ENCODE measurements at places on chromosomes 5 and 9.

- DNase-seq: no peak
Measured at GRCh38 chr5:18850216-18850615, 1137.8 kb downstream of the CDH18 start.

DNA sequence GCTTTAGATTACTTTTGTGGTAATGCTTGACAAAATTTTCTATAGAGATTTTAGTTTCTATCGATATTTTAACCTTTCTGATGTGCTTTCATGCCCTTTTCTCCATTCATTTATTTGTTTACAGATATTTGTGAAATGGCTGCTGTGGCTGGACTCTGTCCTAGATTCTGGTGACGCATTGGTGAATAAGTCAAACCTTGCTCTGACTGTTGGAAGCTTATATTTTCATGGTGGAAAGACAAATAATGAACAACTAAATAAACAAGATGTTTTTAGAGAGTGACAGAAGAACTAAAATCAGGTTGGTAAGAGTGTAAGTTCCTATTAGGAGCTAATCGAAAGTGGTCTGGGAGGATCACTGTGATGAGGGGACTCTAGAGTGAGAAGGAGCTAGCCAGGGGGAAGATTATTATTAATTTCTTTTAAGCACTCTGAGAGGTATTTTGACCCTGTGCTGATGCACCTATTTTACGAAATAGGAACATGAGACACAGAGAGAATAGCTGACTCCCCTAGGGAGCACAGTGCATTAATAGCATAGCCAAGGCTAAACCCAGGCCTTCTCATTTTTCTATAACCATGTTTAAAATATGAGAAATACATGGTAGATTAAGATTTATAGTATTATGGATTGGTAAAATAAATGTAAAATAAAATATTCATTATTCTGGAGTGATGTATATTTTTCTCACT, 411.9 kb upstream of the ARRDC3 start:
- DNase-seq: no peak

DNA sequence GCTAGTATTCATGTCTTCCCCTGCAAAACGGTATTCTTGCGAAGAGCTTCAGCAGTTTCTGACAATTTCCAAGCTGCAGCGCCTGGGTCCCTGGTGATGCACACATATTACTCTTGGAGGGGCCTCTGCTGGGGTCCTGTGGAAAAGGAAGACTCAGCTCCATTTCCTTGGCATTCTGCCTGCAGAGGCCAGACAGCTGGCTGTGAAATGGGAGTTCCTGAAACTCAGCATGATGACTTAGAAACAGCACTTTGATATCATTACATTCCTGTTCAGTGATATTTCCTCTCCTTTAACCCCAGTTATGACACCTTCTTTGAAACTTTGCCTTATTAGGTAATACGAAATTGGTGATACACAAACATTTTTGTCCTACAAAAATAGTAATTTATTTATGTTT, 98.5 kb downstream of the APBA1 start:
- no peak for DNase-seq

DNA sequence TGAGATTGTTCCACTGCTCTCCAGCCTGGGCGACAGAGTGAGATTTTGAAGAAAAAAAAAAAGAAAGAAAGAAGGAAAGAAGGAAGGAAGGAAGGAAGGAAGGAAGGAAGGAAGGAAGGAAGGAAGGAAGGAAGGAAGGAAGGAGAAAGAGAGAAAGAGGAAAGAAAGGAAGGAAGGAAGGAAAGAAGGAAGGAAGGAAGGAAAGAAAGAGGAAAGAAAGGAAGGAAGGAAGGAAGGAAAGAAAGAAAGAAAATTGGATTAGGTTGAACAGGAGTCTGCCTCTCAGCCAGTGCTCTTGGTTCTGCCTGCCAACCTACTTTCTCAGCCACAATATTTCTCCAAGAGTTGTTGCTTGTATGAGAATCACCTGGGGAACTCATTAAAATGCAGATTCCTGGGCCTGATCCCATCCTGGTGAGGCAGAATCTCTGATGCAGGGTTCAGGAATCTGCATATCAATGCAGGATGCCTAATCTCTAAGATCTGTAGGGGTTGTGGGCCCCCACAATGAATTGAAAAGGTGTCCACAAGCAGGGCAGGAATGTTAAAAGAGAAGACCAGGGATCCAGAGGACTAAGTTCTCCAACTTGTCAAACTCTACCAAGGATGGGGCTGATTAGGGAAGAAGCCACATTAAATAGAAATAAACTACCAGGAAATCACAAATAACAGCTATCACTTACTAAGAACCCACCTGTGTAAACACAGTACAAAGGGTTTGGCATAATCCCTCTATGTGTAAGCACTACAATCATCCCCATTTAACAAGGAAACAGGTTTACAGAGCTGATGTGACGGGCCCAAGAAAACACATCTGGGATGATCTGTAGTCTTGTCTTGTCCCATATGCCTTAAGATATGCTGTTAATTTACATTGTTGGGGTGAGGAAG, 23.4 kb upstream of the GALNT10 start:
- DNase-seq: no peak

GRCh38 chr9:98549401-98549800, 159.3 kb downstream of the GABBR2 start:
- no peak for DNase-seq

- no peak for DNase-seq
Measured at GRCh38 chr5:311963-312362, 9.6 kb upstream of the AHRR start.

DNA sequence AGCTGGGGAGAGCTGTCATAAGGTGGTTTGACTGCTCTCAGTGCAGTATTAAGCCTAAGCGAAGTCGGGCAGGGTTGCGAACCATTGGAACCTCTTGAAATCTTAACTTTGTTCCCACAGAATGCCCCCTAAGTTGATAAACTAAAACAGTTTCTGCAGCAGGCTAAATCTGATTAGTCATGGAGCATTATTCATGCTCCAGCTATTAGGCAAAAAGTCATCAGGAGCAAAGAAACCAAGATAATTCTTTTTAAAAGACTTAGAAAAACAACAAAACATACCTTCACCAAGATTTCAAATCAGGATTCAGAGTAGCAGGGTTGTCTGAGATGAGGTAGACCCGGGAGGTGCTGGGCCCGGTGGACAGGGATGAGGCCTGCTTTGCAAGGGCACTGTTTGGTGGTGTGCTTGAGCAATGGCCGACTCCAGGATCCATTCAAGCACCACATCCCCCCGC, 69.9 kb upstream of the PLPP1 start:
- DNase-seq: no peak

DNA sequence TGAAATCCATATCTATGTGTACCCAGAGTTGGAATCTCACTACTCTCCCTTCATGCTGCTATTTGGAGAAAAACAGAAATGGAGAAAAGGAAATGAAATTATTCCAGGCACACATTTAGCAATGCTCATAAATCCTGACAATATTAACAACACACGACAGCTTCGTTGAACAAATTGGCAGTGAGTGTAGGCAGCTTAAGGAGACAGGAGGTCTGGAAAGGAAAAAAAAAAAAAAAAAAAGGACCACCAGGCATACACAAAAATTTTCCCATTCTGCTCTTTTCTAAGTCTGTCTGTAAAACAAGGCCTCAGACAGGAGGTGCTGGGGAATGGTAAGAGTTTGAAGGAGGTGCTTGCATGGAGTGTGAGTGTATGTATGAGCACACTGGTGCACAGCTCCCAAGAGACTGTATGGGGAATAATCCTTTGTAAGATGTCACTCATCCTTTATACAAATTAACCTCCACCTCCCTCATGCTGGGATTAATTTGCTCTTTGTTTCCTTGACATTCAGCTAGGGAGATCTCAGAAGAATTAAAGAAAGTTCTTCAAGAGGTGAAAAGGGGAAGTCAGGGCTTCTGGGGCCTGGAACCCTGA, 78.9 kb downstream of the ASTN2 start:
- no peak for DNase-seq

DNA sequence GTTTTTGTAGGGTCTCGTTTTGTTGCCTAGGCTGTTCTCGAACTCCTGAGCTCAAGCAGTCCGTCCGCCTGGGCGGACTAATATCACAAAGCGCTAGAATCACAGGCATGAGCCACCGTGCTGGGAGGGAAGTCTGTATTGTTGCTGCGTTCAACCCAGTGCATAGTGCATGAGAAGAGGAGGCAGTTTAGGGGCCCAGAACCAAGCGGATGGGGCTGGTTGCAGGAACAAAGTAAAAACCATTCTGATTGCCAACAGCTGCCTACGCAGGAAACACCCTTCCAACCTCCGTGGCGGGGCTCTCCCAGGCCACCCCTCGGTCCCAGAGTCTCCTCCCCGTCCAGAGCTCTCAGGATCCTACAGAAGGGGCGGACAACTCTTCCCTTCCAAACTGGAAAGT, 87.1 kb downstream of the ANXA2R start:
- no peak for DNase-seq

DNA sequence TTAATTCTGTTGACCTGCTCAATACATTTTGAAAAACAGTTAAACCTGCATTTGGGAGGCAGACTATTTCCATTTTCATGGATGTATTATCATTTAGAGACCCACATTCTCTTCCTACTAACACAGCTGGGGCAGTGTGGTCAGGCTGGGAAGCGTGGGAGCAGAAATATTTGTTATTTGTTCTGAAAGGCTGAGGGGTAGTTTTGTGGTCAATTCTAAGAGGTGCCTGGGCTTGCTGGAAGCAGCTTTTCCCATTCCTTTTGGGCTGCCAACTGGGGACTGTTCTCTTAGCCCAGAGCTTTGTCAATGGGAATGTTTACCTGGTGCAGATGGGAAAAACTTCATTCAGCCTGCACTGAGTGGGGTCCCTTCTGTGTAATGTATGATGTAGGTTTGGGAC, 171.4 kb upstream of the DAP start:
- DNase-seq: no peak

DNA sequence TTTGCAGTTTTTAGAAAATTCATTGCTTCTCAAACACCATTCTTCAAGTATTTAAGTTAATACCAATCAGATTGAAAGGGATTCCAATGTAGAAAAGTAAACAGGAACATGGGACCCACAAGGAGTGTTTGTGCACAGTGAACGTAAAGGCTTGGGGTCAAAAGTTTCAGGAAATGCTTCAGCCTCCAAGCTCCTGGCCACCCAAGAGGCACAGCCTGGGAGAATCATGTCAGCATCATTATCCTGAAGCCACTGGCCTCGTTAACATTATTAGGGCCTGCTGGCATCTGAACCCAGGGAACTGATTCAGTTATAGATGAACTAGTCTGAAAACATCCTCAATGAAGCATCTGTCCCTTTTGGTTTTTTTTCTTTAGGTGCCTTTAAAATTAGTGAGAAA, 122.9 kb downstream of the NXNL2 start:
- DNase-seq: no peak

GRCh38 chr9:121498150-121498486, 1.5 kb downstream of the GGTA1 start:
- DNase-seq: peak; percentile 53

- no peak for DNase-seq
Measured at GRCh38 chr5:92050970-92051369, 667.9 kb upstream of the ARRDC3 start.

DNA sequence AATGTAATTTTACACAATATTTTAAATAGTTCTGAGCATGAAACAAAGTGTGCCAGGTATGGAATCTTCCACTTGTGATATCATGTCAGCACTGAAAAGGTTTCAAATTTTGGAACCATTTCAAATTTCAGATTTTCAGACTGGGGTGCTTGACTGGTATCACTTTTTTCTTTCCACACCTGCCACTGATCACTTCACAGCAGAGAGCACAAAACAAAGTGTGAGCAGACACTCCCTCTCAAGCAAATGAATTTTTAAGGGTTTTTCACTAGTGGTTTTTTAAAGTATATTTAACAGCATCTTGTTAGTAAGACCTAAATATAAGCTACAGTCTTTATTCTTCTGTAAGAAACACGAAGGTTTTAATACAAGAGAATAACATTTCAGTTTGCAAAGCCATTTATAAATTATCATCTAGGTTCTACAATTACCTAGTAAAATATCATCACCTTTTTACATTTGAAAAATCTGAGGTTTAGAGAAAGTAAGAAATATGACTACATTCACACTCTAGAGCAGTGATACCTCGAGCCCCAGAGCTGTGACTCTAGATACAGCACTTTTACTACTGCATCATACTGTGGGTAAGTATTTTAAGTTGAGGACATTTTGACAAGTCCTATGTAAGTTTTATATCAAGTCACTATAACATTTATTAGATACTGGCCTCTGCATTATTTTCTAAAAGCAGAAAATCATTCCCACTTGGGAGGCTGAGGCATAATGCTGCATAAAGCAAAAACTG, 14.6 kb downstream of the GOLPH3 start:
- no peak for DNase-seq

DNA sequence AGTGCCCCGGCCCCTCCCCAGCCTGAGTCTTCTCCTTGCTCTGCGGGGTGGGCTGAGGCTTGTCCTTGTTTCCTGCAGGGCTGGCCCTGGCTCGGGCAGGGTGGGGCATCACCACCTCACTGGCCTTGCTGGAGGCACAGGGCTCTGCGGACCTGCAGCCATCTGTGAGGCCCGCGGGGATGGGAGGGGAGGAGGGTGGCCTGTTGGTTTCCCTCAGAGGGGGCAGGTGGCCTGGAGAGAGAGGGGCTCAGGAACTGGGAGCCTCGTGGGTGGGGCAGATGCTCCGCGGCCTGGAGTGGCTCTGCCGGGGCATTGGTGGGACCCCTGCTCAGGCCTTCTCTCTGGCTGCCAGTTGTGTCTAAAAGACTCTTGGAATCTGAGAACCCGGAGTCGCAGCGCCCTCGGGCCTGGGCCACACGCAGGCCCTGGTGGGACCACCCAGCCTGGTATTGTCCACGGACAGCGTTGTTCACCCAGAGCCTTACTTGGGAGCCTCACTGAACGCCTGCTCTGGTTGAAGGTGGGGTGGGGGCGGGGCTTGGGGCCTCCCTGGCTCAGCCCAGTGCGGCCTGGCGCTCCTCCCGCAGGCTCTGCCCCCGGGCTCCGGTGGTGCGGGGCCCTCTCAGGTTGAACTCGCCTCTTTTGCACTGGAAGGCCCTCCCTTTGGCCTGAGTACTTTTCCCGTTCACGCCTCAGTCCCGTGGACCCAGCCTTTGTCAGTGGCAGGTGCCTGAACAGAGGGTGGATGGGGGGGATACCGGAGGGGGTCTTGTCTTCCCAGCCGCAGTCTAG, 111.3 kb downstream of the RXRA start:
- no peak for DNase-seq

GRCh38 chr5:136435946-136436543, 70.7 kb upstream of the TRPC7 start:
- no peak for DNase-seq

GRCh38 chr9:74255489-74255984, 241.6 kb upstream of the RORB start:
- no peak for DNase-seq

DNA sequence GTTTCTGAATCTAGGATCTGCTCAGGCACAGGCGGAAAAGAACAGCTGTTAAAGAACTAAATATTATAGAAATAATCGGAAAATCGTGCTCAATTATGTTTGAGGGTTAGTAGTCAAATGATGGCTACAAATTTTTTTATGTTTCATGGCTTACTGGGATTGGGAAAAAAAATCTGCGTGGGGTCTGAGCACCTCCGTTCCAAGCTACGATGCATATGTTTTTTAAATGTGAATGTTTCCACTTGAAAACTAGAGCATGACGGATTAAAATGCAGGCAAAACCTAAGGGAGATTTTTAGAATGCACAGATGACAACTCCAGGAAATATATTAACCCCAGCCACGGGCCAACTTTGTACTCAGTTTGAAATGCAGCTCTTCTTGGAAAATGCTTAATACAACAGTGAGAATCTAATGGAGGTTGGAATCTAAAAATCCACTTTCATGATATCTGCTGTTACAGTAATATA, 5.3 kb downstream of the OTP start:
- no peak for DNase-seq

All from GM12864 (cell line).